ENCODE measurements at places on chromosomes 7 and 10.

GRCh38 chr7:80770061-80770460 lies 131.6 kb downstream of the CD36 start:
- DNase-seq = no peak

DNA sequence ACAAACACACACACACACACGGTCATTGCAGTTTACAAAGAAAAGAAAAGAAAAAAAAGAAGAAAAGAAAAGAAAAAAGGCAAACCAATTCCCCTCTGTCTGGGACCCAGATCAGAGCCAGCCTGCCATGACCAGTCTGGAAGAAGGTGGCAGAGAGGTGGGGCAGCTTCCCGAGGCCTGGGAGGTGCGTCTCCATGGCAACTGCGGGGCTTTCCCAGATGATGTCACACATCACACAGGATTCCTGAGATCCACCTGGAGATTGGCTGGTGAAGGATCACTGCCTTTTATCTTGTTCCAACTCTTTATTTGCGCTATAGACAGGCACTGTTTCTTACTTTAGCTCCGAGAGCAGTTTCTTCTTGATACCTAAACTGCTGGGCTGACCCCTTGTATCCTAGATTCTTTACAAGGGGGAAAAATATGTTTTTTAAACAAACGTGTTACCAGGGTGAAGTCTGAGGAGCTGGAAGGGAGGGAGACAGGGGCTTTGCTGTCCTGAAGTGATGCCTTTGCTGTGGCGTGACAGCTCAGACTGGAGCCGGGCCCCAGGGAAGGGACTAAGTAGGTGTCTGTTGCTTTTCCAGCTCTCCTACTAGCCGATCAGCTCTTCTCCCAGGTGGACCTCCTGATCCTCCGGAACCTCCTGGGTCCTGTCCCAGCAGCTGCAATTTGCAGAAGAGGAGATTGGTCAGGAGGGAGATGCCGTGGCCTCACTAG lies 298.5 kb downstream of the KLF6 start:
- no peak for DNase-seq

DNA sequence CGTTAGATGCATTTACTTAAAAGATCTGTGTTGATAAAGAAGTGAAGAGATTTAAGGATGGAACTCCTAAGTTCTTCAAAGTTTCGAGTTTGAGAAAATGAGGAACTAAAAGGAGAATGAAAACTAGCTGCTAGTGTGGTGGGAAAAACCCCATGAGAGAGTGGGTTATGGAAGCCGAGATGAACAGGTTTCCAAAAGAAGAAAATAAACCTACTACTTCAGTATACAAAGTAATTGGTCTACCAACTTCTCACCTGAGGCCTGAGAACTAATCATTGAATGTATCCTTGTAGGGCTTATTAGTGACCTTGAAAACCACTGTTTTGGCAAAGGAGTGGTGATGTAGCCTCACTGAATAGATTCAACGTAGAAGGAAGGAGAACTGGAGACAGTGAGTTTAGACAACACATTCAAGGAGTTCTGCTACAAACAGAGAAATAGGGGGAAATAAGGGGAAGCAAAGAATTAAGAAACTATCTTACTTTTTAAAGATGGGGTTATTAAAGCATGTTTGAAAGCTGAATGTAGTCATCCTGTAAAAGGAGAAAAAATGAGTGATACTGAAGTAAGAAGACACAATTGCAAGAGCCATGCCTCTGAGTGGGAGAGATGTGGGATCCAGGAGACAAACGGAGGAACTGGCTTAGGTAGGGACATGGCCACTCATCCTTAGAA lies 50.8 kb downstream of the CH25H start:
- no peak for DNase-seq

- no peak for DNase-seq
Observed at GRCh38 chr10:85787881-85788280, 578.7 kb downstream of the GRID1 start.

DNA sequence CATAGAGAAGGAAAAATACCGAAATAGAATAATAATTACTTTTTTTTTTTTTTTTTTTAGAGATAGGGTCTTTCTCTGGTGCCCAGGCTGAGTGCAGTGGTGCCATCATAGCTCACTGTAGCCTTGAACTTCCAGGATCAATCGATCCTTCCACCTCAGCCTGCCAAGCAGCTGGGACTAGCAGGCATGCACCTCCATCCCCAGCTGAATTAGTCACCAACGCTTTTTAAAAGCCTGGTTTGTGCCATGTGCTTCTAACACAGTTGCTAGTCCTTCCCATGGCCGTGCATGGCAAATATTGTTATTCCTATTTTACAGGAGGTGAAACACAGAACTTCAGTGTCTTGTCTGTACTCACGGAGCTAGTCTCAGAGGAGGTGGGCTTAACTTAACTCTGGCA lies 23.2 kb downstream of the LYZL2 start:
- DNase-seq = no peak

GRCh38 chr7:140146574-140146973 lies 30.2 kb downstream of the KDM7A start:
- DNase-seq = no peak

GRCh38 chr10:103246324-103246723 lies 637 bp downstream of the RPEL1 start:
- DNase-seq = no peak

DNA sequence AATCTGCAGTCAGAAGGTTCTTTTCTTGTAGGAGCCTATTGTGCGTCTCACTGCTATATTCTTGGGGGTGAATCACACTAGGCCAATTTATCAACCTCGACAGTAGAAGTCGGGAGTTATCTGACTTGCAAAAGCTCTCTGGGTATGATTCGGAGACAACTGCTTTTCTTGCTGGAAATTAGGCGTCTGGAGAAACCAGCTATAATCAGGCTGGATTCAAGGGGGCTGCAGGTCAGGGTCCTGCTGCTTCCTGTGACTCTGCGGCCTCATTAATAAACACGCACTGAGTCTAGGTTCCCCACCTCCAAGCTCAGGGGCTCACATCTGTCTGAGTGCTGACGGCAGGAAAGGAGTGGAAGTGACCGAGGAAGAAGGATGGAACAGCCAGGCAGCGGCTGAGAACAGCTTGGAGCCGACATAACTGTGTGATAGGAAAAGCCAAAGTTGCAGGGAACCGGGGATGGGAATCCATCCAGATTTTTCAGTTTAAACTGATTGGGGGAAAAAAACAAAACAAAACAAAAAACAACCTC lies 184.6 kb downstream of the FANK1 start:
- no peak for DNase-seq

DNA sequence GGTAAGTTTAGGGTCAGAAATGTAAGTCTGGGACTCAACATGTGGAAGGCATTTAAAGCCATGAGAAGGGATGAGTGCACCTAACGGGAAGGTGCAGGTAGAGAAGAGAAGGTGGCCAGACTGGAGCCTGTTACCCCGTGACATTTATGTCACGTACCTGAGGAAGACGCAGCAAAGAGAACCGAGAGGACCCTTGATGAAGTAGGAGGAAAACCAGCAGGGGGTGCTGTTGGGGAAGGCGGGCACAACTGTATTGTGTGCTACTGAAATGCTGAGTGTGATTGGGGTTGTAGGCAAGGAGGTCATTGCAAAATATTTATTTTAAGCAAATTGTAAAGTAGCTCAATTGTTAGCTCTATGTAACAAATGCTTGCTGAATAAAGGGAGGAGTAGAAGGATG lies 338.2 kb upstream of the PRKCQ start:
- DNase-seq = no peak

GRCh38 chr10:101032637-101033224 lies 1.7 kb downstream of the SFXN3 start:
- DNase-seq = peak; percentile 71

- no peak for DNase-seq
Observed at GRCh38 chr10:7279303-7279702, 131.5 kb downstream of the SFMBT2 start.

DNA sequence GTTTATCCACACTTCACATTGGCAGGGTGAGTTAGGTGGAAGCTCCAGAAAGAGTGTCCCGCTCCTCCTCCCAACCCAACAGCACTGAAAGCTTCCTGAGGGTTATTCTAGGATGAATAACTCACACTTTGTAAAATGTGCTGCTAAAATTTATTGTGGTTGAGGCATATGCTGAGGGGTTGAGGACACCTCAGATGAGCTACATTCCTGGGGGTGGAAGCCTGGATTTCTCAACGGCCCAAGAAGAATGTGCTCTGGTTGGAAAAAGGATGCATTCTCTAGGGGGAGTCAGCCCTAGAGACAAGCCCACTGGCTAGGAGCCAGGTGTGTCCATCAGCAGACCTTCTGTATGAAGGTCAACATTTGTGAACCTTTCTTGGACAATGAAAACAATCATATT lies 91.5 kb upstream of the PDE1C start:
- no peak for DNase-seq

- DNase-seq = no peak
Observed at GRCh38 chr7:42010751-42011150, 226.3 kb downstream of the GLI3 start.

- peak; percentile 54 for DNase-seq
Observed at GRCh38 chr10:68600041-68600778, 40.1 kb downstream of the TET1 start.

GRCh38 chr7:101237206-101238067 lies at the start of gene CLDN15:
TSS of gene CLDN15 (minus strand) at chr7:101237802. CDS start at chr7:101237581, 221 bp downstream.
- DNase-seq = no peak

GRCh38 chr7:81780914-81781693 lies 11.3 kb upstream of the HGF start:
- DNase-seq = no peak

GRCh38 chr10:31660300-31660699 lies 268.3 kb downstream of the ARHGAP12 start:
- DNase-seq = no peak

DNA sequence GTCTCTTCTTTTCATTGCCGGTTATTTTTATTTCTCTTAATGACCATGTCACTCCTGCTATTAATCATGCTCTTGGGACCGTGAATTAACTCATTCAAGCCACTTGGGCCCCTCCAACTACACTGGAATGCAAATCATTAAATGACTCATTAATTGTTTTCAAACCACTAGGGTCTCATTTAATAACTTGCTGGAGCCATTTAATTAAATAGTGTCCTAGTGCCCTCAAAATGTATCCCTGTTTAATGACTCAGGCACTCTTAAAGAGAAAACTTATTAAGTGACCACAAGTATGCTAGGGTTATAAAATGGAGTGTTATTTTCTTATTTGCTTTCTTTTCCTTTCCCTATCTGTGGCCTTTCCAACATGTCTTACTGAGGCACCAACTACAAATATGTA lies 73.0 kb downstream of the PLXDC2 start:
- no peak for DNase-seq

DNA sequence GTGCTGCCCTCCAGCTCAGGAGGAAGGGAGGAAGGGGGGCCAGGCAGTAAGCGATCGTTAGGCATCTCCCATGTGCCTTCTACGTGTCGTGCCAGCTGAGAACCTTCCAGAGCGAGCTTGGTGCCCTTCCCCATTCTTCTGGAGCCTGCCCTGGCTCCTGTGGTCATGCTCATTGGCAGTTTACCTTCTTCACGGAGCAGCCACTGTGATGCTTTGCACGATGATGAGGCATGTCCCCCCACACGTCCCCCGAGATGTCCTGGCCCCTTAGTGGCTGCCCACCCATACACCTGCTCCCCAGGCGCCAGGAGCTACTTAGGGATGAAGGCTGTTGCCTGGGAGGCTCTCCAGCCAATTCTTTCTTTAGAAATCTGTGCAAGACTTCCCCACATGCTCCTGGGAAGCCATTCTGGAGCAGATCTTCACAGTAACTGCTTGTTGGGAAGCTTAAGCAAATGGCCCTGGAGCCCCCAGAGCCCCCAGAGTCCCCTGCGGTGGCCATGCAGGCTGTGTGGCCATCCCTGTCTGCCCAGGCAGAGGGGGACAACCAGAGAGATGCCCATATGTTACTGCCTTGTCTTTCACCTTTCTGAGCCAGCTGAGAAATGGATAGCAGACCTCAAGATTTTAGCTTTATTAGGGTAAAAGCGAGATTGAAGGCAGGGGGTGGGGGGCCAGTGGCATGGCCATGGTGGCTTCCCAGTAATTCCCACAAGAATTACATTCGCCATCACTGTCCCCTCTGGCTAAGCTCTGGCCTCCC lies 199.0 kb downstream of the EBF3 start:
- no peak for DNase-seq

GRCh38 chr7:22372863-22373262 lies 15.9 kb upstream of the RAPGEF5 start:
- DNase-seq = no peak

- DNase-seq = no peak
Observed at GRCh38 chr10:48253970-48254657, 20.4 kb downstream of the FRMPD2 start.

GRCh38 chr7:80844916-80845315 lies 73.9 kb downstream of the SEMA3C start:
- DNase-seq = no peak

DNA sequence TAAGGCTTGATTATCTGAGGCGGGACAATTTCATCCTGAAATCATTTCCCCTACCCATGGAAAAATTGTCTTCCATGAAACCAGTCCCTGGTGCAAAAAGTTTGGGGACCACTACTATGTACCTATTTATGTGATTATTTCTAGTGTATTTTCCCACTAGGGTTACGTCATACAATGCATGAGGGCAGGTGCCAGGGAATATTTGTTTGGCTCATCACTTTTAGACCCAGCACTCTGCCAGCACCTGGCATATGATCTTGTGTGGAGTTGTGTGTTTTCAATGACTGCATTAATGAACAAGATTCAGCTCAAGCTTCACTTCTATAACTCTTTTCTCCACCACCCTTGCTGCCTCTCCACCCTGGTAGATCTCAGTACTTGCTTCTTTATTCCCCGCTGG lies 73.3 kb upstream of the TNKS2 start:
- no peak for DNase-seq

GRCh38 chr7:105199386-105199785 lies 185.4 kb downstream of the KMT2E start:
- no peak for DNase-seq

DNA sequence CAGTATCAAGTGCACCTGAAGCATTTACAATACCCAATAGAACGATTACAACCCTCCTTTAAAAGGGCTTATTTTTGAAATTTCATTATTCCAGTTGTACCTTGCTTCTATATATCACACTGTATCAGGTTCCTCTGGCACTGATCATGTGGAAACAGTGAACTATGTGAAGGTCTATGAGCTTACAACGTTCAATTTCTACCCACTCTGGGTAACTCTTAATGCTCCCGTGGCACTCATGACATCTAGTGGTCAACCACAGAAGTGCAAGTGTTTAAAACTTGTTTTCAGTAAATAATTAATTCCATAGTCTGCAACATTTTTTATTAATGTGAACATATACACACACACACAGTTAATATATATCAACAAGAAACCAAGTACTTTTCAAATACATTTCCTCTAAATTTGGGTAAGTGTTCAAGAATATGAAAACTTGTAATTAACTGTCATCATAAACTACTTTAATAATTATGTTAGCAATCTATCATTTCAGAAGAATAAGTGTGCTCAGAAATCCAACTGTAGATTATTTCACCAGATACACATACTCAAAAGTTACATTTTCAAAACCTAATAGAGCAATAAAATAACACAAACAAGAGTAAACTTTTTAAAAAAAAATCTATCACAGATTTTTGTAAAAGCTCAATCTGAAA lies 61.0 kb downstream of the MPP7 start:
- DNase-seq = peak; percentile 2

GRCh38 chr10:100829097-100829870 lies 83.5 kb upstream of the SLF2 start:
- DNase-seq = no peak
